CD8-positive, alpha-beta memory T cell (primary cell): ENCODE measurements at places on chromosomes 6 and 20. TPM values are rescaled to one million over a fixed set of nuclear protein-coding genes. Genes with fewer than 3 reads are reported as not detected.

GRCh38 chr6:26502626-26503025 is 2.5 kb downstream of the BTN1A1 start:
- no peak for DNase-seq

DNA sequence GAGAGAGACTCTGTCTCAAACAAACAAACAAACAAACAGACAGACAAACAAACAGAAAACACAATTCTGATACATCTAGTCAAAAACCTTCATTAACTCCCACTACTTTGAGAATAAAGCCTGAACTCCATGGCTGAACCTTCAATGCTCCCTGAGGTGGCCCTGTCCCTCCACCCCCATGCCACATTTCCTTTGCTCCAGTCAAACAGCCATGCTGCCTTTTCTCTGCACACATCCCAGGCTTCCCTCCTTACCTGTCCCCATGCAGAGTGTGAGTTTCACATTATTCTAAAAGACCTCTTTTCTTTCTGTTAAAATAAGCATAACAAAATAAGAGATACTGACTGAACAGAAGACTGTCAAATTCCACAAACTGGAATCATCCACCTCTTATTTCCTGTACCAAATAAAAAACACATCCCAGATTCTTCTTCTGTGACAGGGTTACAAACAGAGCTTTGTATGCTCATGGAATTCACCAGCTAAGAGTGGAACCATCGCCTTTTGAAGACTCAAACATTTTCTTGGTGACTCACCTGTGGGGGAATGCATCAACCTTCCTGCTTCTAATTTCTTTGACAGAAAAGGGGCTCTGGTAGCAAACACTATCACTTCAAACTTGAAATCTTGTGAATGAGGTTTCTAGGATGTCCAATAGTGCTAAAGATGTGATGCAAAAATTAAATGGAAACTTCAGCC is 71.0 kb upstream of the SLC22A16 start:
- DNase-seq: no peak

GRCh38 chr6:126198631-126199030 is 141.3 kb upstream of the CENPW start:
- DNase-seq: no peak

DNA sequence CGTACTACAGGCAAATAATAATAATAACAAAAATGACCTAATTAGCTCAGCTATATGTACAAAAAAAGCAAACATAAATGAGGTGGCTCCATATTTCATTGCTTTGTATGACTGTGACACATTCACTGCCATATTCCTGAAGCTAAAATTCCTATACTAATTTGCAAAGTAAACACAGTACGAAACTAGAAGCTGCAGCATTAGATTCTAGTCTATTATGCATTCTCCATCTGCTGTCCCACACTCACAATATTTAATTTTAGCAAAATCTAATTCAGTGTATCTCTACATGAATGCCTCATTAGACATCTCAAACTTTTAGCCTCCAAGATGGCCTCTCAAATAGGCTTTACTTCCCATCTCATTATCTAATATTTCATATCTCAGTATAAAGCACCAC is 55.1 kb downstream of the ATG5 start:
- DNase-seq: no peak

DNA sequence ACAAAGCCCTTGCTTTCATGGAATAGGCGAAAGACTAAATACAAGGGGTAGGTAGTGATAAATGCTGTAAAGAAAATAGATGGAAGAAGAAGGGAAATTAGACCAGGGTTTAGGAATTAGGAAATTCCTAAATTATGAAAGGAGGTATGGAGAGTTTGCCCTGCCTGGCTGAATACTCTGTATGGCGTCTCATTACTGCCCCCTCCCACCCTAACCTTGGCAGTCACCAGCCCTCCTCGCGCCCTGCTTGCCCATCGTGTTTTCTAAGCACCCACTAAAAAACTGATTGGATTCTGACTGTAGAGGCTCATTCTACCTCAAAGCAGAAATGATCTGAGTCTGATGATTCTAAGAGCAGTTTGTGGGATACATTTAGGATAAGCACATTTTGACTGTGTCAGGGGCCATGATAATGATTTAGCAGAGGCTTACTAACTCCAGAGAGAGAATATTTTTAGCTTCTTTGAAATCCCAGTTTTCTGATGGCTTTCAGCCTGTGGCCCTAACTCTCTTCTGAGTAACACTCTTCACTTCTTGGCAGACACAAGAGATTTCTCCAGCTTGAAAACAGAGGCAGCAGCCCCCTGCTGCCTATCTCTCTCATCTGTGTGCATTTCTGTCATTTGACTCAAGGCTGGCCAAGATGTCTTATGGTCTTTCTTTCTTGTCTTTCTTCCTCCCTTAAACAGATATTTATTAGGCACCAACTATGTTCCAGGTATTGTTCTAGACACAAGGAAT is 1.4 kb upstream of the CHD6 start:
- no peak for DNase-seq

DNA sequence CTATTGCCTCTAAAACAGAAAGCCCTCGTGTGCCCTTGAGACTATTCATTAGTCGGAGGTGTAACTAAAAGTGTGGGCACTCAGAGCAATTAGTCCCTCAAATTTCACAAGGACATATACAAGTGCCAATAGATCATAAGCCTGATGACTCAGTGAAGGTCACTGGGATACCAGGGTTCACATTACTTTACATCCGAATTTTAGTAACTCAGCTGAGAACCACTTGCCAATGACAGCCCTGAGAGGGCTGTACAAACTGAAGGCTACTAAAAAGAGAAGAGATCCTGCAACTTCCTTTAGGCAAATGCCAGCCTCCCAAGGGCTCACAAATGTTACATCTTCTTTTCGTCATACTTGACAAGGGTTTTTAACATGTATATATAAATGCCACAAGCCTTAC is 369.6 kb downstream of the TENT5A start:
- no peak for DNase-seq

- no peak for DNase-seq
Measured at GRCh38 chr6:143700684-143701348, 23.1 kb downstream of the PHACTR2 start.

DNA sequence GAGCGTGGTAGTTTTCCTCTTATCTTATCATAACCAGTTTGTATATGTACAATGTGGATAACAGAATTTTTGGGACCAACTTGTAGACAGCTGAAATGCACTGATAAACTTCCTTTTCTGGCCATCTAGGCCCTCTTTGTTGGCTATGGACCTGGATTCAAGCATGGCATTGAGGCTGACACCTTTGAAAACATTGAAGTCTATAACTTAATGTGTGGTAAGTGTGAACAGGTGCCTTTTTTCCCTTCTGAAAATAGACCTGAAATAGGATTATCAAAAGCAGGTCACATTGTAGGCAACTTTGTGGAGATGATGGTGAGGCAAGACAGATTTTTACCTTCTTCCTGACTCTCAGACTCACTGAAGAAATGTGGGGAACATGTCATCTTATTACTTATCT is 67.8 kb downstream of the ENPP1 start:
- no peak for DNase-seq

DNA sequence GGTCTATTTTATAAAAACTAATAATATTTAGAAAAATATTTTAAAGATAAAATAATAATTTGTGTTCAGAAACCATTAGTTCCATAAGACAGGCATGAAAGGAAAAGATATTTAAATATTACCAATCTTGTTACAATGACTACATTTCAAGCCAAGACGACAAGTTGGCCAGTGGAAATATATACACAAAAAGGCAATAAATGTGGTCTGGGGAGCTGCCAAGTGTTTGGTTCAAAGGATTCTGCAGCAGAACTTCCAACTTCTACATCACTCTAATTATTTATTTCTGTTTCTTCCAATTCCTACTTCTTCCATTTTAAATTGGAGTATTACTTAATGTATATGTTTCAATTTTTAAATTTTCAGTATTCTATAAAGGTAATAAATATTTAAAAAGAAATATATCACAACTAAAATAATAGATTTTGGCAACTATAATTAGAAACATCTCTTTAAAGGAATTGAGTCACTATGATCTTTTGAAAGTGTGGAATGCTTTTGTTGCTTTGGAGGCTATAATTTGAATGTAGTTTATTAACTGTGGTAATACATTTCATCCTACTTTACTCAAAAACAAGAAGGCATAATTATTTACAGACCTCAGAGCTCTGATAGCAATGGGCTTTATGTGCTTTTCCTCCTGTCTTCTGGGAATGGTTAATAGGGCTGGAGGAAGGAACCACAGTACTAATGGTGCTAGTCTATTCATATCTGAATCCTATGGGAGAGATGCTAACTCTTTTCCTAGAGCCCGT is 129.7 kb upstream of the FAM184A start:
- no peak for DNase-seq

GRCh38 chr6:151443911-151444621 is 7.9 kb downstream of the RMND1 start:
- DNase-seq: no peak

DNA sequence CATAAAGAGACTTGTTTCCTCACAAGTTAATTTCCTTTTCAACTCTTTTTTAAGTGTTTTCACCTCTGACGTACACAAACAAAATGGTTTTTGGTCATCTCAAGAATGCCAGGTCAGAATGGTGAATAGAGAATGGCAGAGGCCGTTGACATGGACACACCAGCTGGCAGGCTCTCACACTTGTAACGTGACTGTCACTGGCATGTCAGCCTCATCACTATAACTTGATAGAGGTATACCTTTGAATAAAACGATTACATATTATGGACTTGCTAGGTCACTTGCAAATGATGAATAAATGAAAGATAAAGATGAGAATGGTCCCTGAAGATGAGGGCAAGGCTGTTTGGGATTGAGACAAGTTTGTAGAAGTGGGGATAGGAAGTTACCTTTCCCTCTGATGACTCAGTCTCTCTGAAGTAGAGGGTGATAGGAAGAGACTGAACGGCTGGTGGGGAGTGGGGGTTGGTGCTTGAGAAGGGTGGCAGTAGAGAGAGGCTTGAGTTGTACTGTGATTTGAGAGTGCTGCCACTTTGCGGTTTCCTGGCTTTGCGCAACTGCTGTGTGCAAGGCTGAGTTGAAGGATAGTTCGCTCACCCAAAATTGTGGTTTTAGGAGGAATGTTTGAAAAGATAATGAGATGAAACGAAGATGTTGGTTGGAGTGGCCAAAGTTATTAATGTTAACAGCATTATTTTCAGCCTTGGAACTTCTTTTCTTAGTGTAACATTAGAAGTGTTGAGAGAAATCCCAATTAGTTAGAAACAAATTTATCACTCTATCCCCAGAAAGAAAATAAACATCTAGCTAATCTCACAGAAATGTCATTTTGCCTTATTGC is 30.3 kb downstream of the TBPL1 start:
- peak; percentile 21 for DNase-seq

DNA sequence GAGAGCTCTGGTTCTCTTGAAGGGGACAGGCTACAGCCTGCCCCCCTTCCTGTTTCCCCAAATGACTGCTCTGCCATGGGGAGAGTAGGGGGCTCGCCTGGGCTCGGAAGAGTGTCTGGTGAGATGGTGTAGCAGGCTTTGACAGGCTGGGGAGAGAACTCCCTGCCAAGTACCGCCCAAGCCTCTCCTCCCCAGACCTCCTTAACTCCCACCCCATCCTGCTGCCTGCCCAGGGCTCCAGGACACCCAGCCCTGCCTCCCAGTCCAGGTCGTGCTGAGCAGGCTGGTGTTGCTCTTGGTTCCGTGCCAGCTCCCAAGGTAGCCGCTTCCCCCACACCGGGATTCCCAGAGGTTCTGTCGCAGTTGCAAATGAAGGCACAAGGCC is 9.8 kb downstream of the VEGFA start:
- DNase-seq: no peak

DNA sequence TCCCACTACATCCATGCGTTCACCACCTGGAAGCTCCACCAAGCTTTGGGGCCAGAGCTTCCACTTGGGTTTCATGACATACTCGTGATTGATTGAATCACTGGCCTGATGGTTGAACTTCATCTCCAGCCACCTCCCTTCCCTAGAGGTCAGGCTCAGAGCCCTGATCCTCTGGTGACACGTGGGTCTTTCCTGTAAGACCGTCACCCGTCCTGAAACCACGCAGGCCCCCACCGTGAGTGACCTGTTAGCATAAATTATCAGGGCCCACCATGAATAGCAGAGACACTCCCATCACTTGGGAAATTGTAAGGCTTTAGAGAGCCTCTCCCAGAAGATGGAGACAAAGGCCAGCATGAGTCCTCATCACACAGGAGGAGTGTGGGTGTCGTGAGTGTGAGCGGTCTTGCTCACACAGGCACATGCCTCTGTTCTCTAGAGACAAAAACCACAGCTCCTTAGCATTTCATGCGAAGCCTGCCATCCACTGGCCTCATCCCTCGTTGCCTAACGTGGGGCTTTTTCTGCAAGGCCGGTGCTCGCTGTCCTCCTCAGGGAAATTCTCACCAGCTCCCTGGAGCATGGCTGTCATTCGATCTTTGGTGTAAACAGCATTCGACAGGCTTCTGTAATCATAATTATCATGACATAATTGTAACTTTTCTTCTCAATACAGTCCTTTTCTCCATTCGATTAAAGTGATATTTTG is 65.1 kb upstream of the DUSP22 start:
- DNase-seq: no peak

- DNase-seq: peak; percentile 35
Measured at GRCh38 chr6:14717307-14717706, 528.6 kb upstream of the JARID2 start.

DNA sequence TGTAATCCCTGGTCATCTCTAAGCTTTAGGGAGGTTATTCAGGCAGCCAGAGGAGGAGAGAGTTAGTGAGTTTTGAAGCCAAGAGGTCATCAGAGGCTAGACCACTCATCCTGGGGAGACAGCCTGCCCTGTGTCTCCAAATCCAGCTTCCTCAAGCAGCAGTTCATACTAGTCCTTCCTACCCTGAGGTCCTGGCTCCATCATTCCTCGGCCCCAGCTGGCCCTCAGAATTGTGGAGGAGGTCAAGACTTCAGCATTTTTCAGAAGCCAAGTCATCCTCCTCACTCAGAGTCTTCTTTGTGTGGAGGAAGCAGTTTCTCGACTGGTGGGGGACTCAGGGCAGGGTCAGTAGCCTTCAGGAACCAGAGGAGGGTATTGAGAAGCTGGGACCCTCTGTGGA is 12.4 kb upstream of the KIAA1755 start:
- DNase-seq: no peak

DNA sequence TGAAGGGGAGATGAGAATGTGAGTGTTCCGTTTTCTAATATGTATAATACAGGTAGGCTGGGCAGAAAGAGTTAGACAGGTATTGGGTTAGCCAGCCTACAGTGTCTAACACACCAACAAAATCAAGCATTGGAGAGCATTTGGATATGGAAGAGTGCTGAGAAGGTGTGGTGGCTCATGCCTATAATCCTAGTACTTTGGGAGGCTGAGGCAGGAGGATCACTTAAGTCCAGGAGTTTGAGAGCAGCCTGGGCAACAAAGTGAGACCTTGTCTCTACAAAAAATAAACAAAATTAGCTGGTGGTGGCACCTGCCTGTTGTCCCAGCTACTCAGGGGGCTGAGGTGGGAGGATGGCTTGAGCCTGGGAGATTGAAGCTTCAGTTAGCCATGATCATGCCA is 38.6 kb upstream of the SLC23A2 start:
- DNase-seq: no peak

DNA sequence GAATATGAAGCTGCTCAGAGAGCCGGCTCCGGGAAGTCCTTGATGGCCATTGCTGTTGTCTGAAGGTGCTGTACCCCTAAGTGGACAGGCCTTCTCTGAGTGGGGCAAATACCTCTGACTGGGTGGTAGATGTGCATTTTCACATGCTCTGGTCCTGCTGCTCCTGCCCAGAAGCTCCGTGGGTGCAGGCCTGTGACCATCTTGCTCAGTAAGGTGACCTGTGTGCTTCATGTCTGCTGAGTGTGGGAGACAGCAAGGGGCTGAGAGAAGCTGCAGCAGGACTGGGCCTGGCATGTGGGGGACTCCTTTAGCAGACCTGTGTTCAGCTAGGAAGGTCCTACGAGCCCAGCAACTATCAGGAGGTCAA is 5.0 kb downstream of the SPATA2 start:
- DNase-seq: no peak

Gene SNX5
- polyA plus RNA-seq: 89.0 TPM

Gene CLPSL2
- not detected for polyA plus RNA-seq

Gene SIRPG
- 149 TPM for polyA plus RNA-seq
